Activated T-helper 1 cell treated with anti-CD3 and anti-CD28 coated beads, Interleukin-12 subunit alpha, Interleukin-12 subunit beta, Interleukin-2, Interleukin-4 antibody, amounts not matched to agents 30 ng/mL and 10 ng/mL and 1 ng/mL, durations not matched to agents 14 hours and 24 hours and 36 hours (primary cell): ENCODE measurements at places on chromosomes 2 and 18.

DNA sequence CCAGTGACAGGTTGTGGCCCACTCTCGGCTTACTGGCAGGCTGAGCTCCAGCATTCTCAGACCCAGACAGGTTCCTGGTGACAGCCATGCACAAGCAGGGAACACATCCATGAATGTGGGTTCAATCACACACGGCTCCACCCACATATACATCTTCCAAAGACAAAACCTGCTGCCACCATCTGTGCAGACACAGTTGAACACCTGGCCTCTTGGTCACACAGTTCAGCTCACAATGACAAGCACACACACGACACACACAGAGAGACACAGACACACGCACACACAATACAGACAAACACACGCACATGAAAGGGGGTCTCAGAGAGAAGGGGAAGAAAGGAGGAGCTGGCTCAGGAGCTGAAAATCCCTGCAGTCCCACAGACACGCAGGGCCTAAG lies 32.1 kb upstream of the PTMA start:
- DNase-seq = no peak

- no peak for DNase-seq
Observed at GRCh38 chr2:239443666-239444567, 43.1 kb upstream of the HDAC4 start.

- no peak for DNase-seq
Observed at GRCh38 chr2:72263043-72263775, 115.5 kb upstream of the CYP26B1 start.

DNA sequence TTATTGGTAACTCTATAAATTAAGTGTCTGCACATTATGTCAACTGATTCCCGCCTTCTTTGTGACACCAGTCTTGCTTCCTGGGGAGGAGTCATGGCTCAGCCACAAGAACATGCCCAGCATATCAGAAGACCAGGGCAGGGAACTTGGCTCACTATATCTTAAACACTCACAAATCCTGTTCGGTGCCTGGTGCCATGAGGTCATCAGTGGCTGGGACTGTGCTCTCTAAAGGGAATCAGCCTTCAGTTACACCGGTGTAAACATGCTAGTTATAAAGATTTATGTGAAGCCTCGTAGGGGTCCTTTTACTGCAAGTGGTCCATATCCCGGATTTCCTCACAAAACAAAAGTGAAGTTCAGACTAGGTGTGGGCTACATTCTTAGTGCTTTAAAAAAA lies 73.1 kb upstream of the ZNF521 start:
- no peak for DNase-seq

DNA sequence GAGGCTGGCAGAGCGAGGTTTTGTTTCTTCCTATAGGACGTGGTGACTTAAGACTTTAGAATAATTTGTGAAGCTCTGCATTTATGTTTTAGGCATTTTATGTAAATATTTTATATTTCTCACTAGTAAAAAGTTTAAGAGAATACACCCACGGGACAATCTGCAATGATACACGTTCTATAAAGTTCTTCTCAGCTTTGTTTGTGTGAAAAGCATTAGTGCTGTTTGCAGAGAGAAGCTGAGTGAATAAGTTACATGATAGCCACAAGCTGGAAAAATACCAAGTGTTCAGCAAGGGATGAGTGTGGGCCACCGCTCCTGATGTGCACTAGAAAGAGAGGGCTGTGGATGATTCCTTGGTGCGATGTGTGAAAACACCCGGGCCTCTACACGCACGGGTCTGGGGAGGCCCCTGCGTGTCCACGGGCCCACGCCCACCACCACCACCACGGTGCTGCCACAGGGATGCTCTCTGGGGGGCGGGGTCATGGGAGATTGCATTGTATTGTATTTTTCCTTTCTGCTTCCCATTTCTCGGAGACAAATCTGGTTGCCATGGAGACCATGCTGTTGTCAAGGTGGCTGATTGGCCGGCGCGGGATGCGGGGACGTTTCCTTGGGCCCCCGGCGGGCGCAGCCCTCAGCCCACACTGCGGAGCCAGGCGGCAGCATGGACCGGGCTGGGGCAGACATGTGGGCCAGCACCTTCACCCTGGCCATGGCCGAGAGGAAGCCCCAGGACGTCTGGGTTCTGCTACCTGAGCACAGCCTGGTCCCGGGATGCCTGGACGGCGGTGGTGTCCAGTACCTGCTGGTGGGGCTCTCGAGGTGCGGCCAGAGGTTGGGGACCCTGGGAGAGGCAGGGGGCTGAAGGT lies at the start of gene RTP5:
Gene RTP5, plus strand, starts transcription at position 643 of the 875 bp plus-strand sequence. Its CDS starts 28 bp downstream, at position 671.
- DNase-seq = no peak

DNA sequence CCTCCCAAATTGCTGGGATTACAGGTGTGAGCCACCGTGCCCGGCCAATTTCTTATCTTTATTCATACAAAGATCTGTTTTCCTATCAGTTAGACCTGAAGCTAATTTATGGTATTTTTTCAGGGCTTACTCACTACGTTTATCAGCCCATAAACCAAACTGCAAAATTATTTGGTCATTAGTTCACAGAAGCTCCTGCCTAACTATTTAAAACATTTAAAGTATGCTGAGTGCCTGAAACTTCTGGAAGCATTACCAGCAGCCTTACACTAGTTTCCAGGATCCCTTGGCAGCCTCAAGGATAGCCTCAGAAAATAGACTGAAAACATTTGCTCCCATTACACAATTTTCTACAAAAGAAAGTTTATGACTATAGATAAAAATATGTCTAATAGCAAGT lies 68.8 kb downstream of the GALNT13 start:
- no peak for DNase-seq
